T-helper 2 cell (primary cell): ENCODE measurements at places on chromosomes 6 and 20.

DNA sequence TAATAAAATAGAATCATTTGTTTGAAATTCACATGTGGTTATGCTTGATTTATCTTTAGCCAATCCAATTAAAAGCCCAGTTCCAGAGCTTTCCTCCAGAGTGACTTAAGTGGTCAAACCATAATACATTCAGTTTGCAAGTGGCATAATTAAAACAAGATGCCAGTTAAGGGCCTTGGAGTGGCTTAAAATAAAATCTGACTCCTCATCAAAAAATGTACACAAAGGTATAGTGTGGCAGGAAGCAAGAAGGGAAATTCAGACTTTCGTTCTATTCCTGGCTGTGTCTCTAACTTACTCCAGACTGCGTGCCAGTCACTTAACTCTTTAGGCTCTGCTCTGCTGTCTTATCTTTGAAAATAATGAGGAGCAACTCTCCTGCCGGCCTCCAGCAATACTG is 251.3 kb upstream of the PRND start:
- no peak for DNase-seq

DNA sequence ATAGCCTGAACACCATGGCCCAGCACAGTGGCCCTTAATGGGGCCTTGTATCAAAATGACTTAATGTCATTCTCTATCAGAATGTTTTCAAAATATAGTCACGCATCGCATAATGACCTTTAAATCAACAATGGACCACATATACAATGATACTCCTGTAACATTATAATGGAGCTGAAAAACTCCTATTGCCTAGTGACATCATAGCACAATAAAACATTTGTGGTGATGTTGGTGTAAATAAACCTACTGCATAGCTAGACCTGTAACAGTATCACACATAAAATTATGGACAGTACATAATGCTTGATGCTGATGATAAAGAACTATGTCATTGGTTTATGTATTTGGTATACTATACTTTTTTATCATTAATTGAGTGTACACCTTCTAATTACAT is 9.3 kb downstream of the ELOVL5 start:
- DNase-seq, result no peak

GRCh38 chr6:137811916-137812553 is 55.0 kb upstream of the TNFAIP3 start:
- DNase-seq, result no peak

- no peak for DNase-seq
Measured at GRCh38 chr20:63295846-63296245, 2.9 kb downstream of the COL20A1 start.

GRCh38 chr6:31575335-31575901 is at the start of gene TNF:
Gene TNF, plus strand, starts transcription at chr6:31575565. Its CDS starts 177 bp downstream, at chr6:31575742.
- DNase-seq, result peak; percentile 48

DNA sequence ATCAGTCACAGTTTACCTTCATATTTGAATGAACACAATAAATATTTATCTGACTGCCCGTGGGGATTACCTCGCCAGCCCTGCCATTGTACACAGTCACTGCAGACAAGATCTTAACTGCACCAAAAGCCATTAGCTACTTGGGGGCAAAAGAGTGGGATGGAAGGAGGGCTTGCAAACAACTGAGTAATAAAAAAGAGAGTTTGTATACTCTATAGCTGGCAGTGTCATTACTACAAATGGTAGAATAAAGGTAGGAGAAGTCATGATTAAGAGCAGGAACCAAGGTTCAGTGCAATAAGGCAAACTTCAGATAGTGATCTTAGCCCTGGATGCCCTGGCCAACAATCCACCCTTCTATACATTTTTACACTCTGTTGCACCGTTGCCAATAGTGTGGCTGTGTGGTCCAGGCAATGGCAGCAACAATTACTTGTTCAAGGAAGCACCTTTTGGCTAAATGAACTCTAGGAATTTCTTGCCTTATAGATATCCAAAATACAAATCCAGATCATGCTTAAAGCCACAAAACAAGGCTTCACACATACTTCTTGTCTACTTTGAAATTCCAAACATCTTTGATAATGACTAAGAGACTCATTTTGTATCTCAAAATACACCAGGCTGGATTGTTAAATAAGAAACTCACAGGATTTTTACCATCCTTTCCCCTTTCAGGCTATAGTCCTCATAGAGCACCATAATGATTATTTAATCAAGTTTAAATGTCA is 955.4 kb upstream of the ADGRB3 start:
- no peak for DNase-seq

DNA sequence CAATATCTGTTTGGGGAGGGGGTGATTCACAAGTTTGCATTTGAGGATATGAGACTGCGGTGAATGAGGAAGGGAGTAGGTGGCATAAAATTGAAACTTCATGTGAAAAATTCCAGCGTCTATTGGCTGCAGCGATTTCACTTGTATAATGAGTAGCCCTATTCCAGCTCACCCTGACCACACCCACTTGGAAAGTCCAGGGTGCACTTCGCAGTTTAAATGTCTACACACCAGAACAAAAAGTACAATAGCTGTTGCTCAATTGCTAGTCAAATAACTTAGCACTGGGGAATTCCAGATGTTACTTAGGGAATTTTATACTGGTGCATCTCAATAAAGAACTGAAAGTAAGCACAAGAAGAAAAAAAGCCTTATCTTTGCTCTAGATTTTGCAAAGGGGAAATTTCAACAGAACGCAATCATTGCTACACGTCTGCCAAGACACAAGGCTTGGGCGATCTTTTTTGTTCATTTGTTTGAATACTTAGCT is 6.3 kb downstream of the TNFAIP3 start:
- peak; percentile 66 for DNase-seq

- DNase-seq, result no peak
Measured at GRCh38 chr6:3270258-3270657, 11.5 kb downstream of the PSMG4 start.

DNA sequence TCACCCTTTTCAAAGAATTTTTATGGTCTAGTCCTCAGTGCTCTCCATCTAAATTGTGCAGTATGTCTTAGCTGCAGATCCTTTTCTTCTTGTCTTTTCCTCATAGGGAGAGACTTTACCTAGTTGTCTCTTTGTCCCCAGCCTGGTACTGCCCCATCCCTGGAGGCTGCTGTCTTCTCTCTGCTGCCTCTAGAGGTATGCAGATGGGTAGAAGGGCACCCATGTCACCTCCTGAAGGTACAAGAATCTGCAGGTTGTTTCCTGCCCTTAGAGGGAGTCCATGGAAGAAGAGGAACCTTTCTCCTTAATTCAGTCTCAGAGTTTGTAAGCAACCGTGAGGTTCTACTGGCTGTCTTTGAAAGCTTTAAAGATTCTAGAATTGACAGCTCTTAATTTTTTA is 39.1 kb downstream of the MCM8 start:
- DNase-seq, result no peak

GRCh38 chr6:30075094-30075789 is at the start of gene RNF39:
Gene RNF39, minus strand, starts transcription at chr6:30075769. Its CDS starts 184 bp downstream, at chr6:30075585.
- DNase-seq, result no peak

DNA sequence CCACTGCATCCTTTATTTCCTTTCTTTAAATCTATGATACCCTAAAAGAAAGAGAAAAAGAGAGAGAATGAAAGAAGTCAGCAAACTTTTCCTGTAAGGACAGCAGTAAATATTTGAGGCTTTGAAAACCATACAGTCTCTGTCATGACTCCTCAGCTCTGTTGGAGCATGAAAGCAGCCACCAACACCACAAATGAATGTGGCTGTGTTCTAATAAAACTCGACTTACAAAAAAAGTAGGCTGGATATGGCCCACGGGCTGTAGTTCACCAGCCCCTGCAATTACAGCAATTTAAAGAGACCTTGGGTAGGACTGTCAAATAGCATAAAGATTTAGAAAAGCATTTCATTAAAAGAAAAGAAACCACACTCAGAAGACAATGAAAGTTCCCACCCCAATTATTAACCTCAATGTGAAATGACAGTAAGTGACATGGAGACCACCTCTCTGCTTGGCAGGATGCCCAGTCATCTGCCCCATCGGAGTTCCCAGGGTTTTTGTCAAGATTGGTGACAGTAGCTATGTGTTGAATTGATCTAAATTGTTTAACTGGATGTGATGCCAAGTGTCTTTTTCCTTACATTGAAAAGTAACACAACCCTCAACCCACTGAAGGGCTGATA is 50.9 kb downstream of the TNFRSF21 start:
- no peak for DNase-seq

DNA sequence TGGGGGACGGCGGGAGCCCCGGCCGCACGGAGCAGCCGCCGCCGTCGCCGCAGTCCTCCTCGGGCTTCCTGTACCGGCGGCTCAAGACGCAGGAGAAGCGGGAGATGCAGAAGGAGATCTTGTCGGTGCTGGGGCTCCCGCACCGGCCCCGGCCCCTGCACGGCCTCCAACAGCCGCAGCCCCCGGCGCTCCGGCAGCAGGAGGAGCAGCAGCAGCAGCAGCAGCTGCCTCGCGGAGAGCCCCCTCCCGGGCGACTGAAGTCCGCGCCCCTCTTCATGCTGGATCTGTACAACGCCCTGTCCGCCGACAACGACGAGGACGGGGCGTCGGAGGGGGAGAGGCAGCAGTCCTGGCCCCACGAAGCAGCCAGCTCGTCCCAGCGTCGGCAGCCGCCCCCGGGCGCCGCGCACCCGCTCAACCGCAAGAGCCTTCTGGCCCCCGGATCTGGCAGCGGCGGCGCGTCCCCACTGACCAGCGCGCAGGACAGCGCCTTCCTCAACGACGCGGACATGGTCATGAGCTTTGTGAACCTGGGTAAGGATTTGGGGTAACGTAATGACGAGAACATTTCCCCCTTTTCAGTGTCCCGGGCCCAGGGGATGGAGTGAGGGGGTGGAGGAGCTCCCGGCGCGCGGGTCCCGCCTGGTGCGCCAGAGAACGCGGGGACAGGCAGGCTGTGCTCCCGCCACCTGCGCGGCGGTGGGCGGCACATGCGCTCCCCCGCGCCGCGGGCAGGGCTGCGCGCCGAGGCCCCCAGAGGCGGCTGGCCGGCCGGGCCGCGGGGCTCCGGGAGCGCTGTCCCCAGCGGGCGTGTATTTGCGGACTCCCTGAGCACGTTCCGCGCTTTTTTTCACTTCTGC is 1.4 kb downstream of the BMP6 start:
- DNase-seq, result no peak

GRCh38 chr6:139642346-139642745 is 267.9 kb upstream of the CITED2 start:
- DNase-seq, result no peak
